Spinal cord (tissue), 10 donors: ENCODE measurements at places on chromosomes 6 and 20.

GRCh38 chr6:96899019-96899418 is 1.3 kb upstream of the NDUFAF4 start:
- peak overlapping the region; percentile 92 for H3K27ac ChIP-seq
- H3K4me1 ChIP-seq, result peaks cover 4% of the 10 kb centered on the region
- H3K4me3 ChIP-seq, result no peak overlapping the region
- peak; percentile 53 for DNase-seq
- no peaks in the 10 kb centered on the region for H3K36me3 ChIP-seq
- no peaks in the 10 kb centered on the region for H3K27me3 ChIP-seq

GRCh38 chr20:47032933-47033578 is 138.4 kb downstream of the EYA2 start:
- H3K36me3 ChIP-seq, result peaks cover 2% of the 10 kb centered on the region
- peaks cover 25% of the 10 kb centered on the region for H3K4me1 ChIP-seq

- no peaks in the 10 kb centered on the region for H3K36me3 ChIP-seq
- H3K27ac ChIP-seq, result no peak overlapping the region
- DNase-seq, result no peak
- no peaks in the 10 kb centered on the region for H3K27me3 ChIP-seq
Measured at GRCh38 chr6:128493877-128494276, 26.5 kb downstream of the PTPRK start.

DNA sequence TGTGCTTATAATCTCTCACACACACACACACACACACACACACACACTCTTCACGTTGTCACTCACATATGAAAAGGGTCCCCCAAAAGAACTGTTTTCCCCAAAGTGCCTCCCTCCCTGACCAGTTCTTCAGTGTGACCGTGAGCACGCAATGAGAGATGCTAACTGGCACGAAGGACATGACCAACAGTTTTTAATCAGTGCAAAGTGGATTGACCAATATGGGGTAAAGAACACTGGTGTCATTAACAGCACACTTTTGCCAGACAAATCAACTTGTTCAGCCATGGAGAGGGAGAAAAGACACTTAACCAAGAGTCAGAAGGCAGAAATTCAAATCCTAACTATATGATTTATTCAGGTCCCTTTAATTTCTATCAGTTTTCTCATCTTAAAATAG is 15.0 kb downstream of the EXOC2 start:
- DNase-seq, result no peak
- no peak overlapping the region for H3K27ac ChIP-seq
- no peaks in the 10 kb centered on the region for H3K36me3 ChIP-seq

- peaks cover 14% of the 10 kb centered on the region for H3K4me1 ChIP-seq
- H3K27me3 ChIP-seq, result no peaks in the 10 kb centered on the region
- H3K27ac ChIP-seq, result no peak overlapping the region
- H3K4me3 ChIP-seq, result no peak overlapping the region
Measured at GRCh38 chr6:73393278-73393677, 1.4 kb upstream of the DDX43 start.

- no peaks in the 10 kb centered on the region for H3K27me3 ChIP-seq
- H3K27ac ChIP-seq, result no peak overlapping the region
- no peak overlapping the region for H3K4me3 ChIP-seq
- H3K36me3 ChIP-seq, result no peaks in the 10 kb centered on the region
- no peak for DNase-seq
Measured at GRCh38 chr6:82385546-82385945, 21.9 kb downstream of the TPBG start.

- H3K4me3 ChIP-seq, result peak overlapping the region; percentile 64
- peaks cover 12% of the 10 kb centered on the region for H3K4me1 ChIP-seq
- peaks cover 12% of the 10 kb centered on the region for H3K36me3 ChIP-seq
- DNase-seq, result peak; percentile 85
- H3K27me3 ChIP-seq, result peaks cover 2% of the 10 kb centered on the region
Measured at GRCh38 chr6:134175532-134176263, 123.3 kb upstream of the SLC2A12 start.

DNA sequence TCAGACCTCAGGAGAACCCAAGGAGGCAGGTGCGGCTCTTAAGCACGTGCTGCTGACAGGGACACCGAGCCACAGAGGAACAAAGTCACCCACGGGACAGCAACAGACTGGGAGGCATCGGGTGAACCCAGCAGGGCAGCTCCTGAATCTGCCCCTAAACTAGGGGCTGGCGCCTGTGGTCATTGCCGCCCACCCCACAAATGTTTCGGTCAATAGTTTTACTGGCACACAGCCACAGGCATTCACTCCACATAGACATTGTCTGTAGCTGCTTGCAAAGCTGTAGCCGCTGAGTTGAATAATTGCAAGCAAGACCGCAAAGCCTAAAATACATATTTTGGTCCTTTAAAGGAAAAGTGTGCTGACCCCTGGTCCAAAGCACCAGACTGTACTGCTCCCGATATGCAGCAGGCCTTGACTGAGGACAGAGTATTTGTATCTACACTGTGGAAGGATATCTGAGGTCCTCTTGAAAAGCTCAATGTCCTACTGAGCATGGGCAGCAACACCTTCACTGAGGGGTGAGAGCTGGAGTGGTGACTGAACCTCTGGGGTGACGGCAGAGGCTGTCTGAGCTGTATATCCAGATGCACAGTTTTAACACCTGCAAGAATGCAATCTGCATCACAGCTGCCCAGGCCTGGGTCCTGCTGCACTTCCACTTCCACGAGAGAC is 310.3 kb downstream of the THBS2 start:
- H3K27ac ChIP-seq, result no peak overlapping the region
- no peak for DNase-seq
- no peaks in the 10 kb centered on the region for H3K36me3 ChIP-seq
- no peak overlapping the region for H3K4me3 ChIP-seq
- no peaks in the 10 kb centered on the region for H3K27me3 ChIP-seq

GRCh38 chr6:36436466-36436865 is 6.2 kb downstream of the PXT1 start:
- no peak for DNase-seq
- H3K4me3 ChIP-seq, result no peak overlapping the region
- H3K4me1 ChIP-seq, result peaks cover 2% of the 10 kb centered on the region
- no peaks in the 10 kb centered on the region for H3K27me3 ChIP-seq

DNA sequence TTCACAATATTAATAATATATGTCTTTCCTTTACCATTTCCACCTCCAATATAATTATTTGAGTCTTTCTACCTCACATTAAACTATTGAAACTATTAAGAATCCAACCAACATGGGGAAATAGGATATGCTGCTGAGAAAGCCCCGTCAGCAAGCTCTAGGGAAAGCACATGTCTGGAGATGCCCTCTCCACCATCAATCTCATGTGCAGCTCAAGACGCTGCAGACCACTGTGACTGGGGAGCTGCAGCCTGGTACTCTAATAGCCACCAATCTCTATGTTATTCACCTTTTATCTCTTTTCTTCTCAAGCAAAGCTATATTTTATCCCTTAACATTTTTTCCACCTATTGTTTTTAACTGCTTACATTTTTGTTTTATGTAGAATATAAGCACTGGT is 50.3 kb downstream of the COL9A1 start:
- no peaks in the 10 kb centered on the region for H3K27me3 ChIP-seq
- H3K4me1 ChIP-seq, result no peaks in the 10 kb centered on the region
- no peaks in the 10 kb centered on the region for H3K36me3 ChIP-seq
- H3K27ac ChIP-seq, result no peak overlapping the region
- DNase-seq, result no peak

- H3K4me1 ChIP-seq, result peaks cover 15% of the 10 kb centered on the region
- H3K27ac ChIP-seq, result no peak overlapping the region
- H3K27me3 ChIP-seq, result no peaks in the 10 kb centered on the region
Measured at GRCh38 chr20:58075586-58076345, 152.7 kb downstream of the ANKRD60 start.

DNA sequence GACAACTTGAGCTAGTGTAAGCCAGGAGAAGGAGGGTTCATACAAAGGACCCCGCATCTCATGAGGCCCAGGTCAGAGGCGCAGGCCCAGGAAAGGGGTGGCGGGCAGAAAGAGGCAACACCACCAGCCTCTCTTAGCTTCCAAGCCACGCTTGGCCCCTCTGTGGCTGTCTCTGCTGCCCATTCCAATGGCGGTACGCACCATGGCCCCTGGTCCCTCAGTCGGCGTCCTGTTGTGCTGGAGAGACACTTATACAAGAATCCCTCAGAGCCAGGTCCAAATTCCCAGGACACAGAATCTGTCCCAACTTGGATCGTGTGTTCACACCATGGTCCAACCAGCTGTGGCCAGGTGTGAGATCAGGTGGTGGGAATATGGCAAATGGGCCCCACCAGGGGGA is 127.0 kb upstream of the CDH4 start:
- no peak overlapping the region for H3K4me3 ChIP-seq
- no peak overlapping the region for H3K27ac ChIP-seq
- H3K4me1 ChIP-seq, result peaks cover 14% of the 10 kb centered on the region
- H3K27me3 ChIP-seq, result peaks cover 2% of the 10 kb centered on the region

- no peaks in the 10 kb centered on the region for H3K36me3 ChIP-seq
- no peak for DNase-seq
- no peak overlapping the region for H3K27ac ChIP-seq
- H3K27me3 ChIP-seq, result no peaks in the 10 kb centered on the region
- H3K4me3 ChIP-seq, result no peak overlapping the region
- no peaks in the 10 kb centered on the region for H3K4me1 ChIP-seq
Measured at GRCh38 chr6:56343295-56343694, 95.9 kb upstream of the COL21A1 start.

DNA sequence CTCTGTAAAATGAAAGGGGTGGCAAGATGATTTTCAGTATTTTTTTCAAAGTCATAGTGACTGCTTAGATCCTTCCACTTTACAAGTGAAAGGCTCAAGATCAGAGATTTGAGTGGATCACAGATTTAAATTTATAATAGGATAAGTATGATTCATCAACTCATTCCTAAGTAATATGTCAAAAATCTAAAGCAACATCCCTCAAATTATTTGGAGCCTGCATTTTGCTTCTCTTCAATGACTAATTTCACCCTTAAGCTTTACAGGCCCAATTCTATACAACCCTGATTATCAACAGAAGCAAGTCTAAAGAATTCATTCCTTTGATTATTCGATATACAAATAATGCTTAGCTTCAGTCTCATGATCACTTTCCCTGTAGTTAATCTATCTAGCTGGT is 93.9 kb upstream of the HEY2 start:
- H3K4me3 ChIP-seq, result no peak overlapping the region
- DNase-seq, result no peak
- no peak overlapping the region for H3K27ac ChIP-seq
- no peaks in the 10 kb centered on the region for H3K4me1 ChIP-seq
- no peaks in the 10 kb centered on the region for H3K27me3 ChIP-seq
- no peaks in the 10 kb centered on the region for H3K36me3 ChIP-seq

DNA sequence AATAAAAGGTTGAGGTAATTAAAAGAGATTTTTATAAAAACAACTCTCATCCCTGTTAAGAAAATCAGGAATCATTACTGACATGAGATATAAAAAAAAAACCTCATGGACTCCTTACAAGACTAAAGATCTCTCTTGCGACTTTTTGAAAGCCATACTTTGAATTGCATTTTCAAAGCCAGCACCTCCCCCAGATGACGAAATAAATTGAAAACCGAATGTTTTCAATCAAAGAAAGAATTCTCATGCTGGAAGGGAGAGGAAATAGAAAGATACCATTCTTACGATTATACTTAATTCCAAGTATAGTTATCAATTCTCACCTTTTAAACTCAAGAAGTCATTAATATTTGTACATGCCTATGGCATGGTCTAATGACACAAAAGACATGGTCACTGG is 452.3 kb downstream of the GJA1 start:
- no peaks in the 10 kb centered on the region for H3K4me1 ChIP-seq
- no peak overlapping the region for H3K27ac ChIP-seq
- no peaks in the 10 kb centered on the region for H3K36me3 ChIP-seq
- DNase-seq, result no peak
- no peaks in the 10 kb centered on the region for H3K27me3 ChIP-seq
- no peak overlapping the region for H3K4me3 ChIP-seq

- no peak overlapping the region for H3K4me3 ChIP-seq
- DNase-seq, result no peak
- no peak overlapping the region for H3K27ac ChIP-seq
- H3K4me1 ChIP-seq, result peaks cover 3% of the 10 kb centered on the region
- H3K36me3 ChIP-seq, result no peaks in the 10 kb centered on the region
Measured at GRCh38 chr20:14343491-14344065, 6.2 kb upstream of the FLRT3 start.

GRCh38 chr6:88166493-88167351 is 575 bp upstream of the CNR1 start:
- DNase-seq, result no peak
- no peaks in the 10 kb centered on the region for H3K36me3 ChIP-seq
- H3K4me3 ChIP-seq, result peak overlapping the region; percentile 62
- H3K27ac ChIP-seq, result peak overlapping the region; percentile 52

DNA sequence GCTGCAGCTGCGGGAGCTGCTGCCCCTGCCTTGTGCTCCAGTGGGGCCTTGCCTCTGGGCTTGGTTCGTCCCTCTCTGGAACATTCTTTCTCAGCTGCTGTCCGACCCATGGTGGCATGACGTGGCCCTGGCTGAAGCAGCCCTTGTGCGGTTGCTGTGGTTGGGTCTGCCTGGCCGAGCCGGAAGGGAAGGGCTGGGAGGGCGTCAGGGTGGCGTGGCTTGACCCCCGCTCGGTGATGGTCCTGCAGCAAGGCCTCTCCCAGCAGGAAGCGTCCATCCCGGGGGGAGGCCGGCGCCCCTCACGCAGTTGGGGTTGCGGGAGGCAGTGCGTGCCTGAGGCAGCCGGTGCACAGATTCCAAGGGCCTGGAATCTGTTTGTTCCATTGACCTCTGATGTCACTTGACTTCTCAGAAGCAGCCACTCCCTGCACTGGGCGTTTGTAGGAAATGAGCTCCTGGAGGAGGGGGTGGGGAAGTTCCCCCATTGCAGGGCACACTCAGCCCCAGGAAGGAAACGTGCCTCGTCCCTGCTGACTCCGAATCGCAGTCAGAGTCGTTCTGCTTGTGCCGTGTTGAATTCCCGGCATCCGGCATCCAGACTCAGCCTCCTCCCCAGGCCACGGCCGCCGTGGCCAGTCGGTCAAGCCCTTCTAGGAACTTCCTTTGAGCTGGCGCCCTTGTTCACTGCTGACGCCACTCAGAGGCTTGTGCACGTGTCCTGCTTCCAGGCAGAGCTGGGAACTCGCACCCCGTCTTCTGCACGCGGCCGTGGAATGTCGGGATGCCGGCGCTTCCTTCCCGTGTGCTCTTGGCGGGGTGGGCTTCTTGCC is 9.7 kb upstream of the TNFRSF6B start:
- H3K36me3 ChIP-seq, result peaks cover 93% of the 10 kb centered on the region
- DNase-seq, result no peak
- H3K27ac ChIP-seq, result peak overlapping the region; percentile 80
